Renal cortical epithelial cell (primary cell): ENCODE measurements at places on chromosomes 1 and 21. TPM values are rescaled to one million over a fixed set of nuclear protein-coding genes. Genes with fewer than 3 reads are reported as not detected.

The MIB2 gene
- total RNA-seq: 32.0 and 68.2 TPM in 2 replicates

The NR1I3 gene
- total RNA-seq: not detected in 2 replicates

The ZYG11A gene
- 0.75 and 4.5 TPM in 2 replicates for total RNA-seq

The GUCA2A gene
- total RNA-seq: not detected in 2 replicates

The OR10Z1 gene
- total RNA-seq: not detected in 2 replicates

The PDE4B gene
- total RNA-seq: 0.70 and 1.0 TPM in 2 replicates

The WDR3 gene
- total RNA-seq: 20.5 and 47.1 TPM in 2 replicates

The DIO1 gene
- total RNA-seq: not detected in 2 replicates
